ENCODE measurements at places on chromosomes 2 and 18.

- no peak for DNase-seq
Observed at GRCh38 chr2:8647462-8647857, 34.4 kb upstream of the ID2 start.

DNA sequence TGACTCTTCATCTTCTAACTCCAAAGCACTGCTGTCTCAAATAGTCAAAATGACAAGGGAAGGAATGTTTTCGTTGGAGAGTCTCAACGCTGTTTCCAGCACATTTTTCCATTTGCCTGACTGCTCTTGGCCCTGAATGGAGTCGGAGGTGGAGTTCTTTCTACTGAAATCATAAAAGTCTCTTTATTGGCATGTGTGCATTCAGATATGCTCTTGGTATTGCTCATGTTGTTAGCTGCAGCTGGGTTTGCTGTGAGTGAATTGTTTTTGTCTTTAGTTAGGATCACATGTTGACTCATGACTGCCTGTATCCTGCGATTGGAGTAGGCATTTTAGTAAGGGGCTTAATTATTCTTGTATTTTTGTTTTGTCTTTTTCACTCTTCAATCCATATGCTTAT, 16.8 kb downstream of the TMEM17 start:
- DNase-seq, result no peak

DNA sequence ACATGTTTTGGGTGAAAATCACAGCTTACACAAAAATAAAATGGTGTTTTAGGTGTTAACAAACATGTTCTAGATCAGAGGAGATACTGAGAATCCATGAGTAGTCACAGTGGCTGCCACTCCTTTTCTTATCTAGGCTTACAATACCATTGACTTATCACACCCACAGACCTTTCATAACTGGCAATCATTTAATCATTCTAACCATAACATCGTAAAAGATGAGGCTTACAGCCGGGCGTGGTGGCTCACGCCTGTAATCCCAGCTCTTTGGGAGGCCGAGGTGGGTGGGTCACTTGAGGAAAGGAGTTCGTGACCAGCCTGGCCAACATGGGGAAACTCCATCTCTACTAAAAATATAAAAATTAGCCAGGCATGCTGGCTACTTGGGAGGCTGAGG, 18.8 kb upstream of the SERPINB5 start:
- DNase-seq, result no peak

DNA sequence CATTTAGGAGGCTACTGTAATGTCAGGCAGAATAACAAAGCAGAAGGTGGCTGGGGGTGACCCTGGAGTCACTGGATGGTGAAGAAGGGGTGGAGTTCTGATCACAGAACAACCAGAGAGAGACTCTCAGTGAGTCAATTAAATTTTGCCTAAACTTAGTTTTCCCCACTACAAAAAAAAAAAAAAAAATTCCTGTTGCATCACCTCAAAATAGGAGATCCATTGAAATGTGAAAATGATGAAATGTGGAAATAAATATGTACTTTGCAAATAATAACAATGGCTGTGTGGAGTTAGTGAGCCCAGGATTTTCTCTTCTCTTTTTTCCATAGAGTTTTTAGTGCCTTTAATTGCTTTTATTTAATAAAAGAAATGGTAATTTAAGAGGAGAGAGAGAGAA, 165.5 kb downstream of the GFPT1 start:
- DNase-seq, result no peak

DNA sequence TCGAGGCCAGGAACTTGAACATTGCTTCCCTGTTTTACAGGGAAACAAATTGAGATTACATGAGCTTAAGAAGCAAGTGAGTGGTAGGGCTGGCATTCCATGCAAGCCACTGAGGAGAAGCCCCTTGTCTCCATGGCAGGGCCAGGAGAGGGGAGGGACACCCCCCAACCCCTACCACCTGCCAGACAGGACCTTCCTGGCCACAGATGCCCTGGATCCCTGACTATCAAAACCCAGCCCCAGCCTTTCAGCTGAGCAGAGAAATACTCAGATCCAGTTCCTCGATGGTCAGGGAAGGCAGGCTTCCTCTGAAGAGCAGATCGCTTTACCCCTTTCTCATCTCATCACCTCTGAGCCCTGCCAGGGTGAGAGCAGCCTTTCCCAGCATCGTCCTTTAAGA, 53.8 kb upstream of the ALPP start:
- DNase-seq, result no peak

GRCh38 chr2:20972792-20973565, 70.9 kb downstream of the APOB start:
- DNase-seq, result no peak

DNA sequence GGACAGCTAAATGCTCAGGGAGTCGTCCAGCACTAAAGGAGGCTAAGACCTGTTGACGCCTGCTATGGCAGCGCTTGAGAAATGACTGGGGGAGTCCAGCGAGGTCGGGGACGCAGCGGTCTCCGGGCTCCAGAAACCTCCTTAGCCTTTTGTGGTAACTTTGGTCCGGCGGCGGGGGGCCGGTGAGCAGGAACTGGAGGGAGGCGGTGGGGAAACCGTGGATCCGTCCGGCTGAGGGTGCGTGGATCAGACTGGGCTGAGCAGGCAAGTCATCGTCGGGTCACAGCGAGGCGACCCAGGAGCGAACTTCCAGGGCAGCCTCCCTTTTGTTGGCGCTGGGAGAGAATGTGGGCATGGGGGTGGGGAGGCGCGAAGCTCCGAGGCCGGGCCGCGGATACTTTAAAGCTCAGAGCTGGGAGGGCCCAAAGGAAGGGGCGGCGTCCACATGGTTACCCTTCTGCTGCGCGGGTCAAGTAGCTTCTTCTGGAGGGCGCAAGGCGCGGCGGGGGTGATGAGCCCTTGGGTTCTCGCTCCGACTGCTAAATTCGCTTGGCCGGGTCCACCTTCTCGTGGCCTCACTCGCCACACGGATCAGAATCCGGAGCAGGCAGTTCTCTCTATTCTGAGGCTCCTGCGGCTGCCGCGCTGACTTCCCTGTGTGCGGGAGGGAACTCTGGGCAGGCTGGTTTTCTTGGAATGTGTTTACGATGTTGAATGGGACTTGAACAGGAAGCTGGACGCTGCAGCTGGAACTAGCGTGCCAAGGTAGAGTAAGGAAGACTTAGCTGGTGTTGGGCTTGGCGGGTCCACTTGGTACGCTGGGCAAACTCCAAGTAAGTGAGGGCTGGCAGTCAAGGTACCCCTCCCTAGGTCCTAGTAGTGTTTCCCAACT, 920 bp downstream of the GULP1 start:
- DNase-seq, result no peak

- no peak for DNase-seq
Observed at GRCh38 chr2:162006337-162006736, 67.7 kb downstream of the DPP4 start.

- DNase-seq, result no peak
Observed at GRCh38 chr2:32289165-32289999, 11.7 kb downstream of the YIPF4 start.
